ENCODE measurements at places on chromosomes 11 and 22.

DNA sequence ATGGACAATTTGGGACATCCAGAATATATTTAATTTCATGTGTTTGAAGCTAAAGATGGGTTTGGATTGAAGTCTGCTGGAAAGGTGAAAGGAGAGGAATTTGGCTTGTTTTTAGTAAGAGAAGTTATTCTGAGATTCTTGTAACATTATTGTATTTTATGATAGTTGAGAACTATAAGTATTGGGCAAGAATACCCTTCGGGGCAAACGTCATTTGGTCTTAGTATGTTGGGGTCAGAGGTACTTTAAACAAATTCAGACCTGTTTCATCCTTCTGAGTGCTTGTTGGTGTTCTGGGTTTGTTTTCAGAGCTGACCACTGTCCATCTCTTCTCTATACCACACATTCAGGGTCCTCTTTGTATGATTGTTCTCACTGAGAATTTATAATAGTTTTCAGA, 19.5 kb downstream of the PANX1 start:
- no peak for DNase-seq

GRCh38 chr11:101341578-101341977, 212.0 kb upstream of the PGR start:
- DNase-seq, result no peak

DNA sequence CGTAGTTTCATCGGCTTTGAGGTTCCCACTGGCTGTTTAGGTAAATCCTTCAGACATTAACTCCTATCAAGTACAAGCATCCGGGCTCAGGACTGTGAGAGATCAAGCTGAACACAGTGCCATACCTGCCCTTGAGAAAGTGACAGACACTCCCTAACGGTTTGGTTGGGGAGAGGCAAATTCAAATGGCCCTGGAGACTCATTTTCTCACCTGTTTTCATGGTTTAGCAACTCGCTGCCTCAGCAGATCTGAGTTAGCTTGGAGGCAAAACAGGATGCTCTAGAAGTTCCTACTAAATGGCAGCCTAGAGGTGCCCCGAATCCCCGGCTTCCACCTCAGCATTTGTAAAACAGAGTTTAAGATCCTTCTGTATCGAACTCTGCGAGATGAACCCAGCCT, 3.6 kb upstream of the FBXO3 start:
- DNase-seq, result no peak

GRCh38 chr22:48919851-48920589, 907.7 kb downstream of the BRD1 start:
- DNase-seq, result no peak

DNA sequence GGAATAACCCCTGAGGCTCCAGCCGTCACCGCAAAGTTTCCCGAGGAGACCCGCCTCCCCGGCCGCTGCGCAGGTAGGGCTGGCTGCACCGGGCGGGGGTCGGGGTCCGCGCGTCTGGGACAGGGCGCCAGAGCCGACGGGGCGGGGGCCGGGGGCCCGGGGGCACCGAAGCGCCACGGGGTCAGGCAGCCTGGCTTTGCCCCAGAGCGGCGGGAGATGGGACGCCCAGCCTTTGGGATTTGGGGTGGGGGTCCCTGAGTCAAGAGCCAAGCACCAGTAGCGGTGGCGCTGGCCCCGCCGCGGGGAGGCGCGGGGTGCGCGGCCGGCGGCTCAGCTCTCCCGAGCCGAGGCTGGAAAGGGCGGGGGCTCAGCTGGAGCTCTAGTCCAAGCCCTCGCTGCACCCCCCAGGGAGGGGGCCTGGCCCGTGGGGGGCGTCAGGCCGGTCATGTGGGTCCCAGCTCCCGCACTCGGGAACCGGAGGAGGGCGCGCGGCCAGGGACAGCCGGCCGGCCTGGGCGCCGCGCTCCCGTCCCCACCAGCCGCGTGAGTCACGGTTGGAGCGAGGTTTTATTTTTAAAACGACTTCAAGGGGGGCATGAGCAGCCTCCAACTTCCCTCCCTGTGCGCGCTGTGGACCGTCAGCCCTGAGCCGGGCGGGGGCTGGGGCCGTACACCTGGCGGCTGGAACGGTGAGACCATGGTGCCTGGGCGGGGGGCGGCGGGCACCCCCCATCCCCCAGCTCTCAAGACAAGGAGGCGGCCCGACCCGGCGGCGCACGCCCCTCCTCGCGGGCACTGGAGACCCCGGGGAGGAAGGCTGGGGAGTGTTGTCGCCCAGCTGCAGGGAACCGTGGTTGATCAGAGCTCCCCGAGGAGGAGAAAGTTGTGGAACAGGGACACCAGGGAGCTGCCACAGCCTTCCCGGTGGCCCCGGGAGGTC, 626 bp downstream of the FLRT1 start:
- DNase-seq, result no peak

DNA sequence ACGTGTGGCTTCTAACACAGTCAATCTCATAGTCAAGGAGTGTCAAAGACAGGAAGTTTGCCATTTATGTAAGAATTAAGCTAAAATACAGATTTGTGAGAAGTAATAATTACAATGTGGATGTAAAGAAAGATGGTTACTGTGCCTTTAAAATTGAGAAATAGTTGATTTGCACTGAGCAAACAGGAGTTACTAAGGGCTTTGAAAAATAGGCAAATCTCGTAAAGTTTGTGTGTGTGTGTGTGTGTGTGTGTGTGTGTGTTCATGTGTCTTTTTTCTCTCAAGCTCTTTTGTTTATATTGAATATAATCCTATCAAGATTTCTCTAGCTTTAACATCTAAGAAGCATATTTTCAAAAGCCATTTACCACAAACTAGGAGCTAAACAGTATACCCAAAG, 2284.5 kb downstream of the LRRC4C start:
- DNase-seq, result no peak
